ENCODE measurements at places on chromosomes 13 and 19. TPM values are rescaled to one million over a fixed set of nuclear protein-coding genes. Genes with fewer than 3 reads are reported as not detected.

DNA sequence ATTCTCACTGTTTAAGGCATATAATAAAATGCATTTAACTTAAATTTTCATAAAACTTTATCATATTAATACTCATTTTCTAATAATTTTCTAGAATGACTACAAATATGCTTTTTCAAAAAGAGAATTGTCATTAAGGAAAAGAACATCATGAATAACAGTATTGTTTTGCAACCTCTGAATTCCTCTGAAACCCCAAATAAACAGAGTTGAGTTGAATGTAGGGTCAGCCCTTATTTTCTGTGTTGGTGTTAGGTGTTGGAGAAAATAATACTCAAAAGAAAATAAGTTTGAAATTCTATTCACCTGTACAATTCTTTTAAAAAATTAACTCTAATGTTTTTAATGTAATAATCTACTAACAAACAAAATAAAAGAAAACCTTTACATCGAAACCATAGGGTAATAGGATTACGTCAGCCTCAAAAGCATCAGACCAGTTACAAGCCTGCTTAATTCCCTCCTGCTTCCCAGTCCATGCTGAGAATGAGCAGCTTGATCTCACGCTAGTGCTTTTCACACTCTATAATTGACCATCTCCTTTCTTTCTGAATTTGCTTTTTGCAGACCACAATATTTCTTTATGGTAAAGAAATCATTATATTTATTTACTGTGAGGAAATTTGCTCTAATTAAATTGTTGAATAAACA is 160.9 kb downstream of the PCDH9 start:
- DNase-seq = no peak

DNA sequence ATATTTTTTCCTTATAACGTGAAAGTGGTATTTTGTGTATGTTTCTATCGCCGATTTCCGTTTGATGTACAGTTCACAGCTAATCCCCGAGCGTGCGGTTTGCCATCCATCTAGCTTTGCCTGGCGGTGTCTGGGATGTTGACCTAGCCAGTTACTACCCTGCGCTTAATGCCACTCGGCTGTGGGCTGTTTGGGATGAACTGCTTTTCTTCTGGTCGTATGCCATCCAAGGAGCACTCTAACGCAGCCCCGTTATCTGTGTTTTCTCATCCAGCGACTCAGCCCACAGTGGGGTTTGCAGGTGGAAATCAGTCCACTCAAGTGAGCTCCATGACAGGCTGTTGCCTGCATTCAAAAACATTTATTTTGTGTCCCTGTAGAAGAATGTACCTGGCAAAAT is 512.3 kb downstream of the MYO16 start:
- DNase-seq = no peak

DNA sequence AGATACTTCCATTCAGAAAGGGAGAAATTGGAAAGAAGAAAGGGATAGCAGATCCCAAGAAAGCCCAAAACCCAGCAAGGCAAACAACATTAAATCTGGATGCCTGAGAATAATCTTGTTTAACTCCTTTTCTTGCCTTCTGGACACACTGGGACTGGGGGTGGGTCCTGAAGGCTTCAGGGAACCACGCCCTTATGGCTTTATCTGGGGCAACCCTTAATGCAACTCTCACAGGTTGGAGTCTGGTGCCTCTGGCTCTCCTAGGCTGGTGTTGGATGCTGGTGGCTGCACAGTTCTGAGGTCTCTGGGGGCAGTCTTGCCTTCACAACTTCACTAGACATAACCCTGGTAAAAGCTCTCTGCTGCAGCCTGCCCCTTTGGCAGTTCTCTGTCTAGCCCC is 27.9 kb downstream of the PAN3 start:
- DNase-seq = no peak

DNA sequence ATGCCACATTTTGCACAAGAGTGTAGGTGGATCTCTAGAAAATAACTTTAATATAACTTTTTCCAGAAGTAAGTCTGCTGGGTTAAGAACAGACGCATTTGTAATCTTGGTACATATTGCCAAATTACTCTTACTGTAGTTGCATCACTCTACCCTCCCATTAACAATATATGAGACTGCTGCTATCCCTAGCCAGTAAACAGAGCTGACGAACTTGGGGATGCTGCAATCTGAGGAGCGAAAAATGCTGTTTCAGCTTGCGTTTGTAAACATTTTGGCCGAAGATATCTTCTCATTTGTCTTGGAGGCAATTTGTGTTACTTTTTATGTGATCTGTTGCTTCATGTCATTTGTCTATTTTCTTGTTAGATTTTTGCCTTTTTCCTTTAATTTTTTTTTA is 1482.8 kb downstream of the OLFM4 start:
- DNase-seq = no peak

DNA sequence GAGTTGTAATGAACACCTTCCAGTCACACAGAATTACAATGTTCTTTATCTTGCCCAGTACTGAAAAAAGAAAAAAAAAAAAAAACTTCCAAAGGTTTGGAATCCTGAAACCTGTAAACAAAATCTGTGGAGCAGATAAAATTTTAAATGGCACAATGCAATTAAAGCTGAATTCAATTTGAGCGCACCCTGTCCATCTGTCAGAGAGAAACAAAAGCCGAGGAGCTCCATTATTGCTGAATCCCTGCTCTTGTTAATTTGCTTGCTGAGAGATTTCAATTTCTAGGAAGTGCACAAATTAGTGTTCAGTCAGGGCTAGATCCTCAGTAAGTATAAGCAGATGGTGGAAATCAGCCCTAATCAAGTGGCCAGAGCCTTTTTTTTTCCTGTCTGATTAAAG is 65.2 kb downstream of the DACH1 start:
- DNase-seq = no peak

- DNase-seq = no peak
Observed at GRCh38 chr13:113991191-113991669, 17.4 kb upstream of the C13orf46 start.

DNA sequence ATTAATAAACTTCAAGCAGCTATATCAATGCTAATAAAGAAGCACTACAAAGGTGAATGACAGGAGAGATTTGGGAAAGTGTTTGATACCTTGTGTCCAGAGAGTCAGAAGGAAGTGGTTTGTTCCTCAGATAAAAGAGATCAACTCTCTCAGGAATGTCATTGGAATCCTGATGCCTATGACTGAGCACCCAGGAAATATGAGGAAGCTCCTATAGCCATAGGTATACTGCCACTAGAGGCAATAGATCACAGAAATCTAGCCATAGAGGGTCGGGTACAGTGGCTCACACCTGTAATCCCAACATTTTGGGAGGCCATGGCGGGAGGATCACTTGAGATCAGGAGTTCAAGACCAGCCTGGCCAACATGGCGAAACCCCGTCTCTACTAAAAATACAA is 612.6 kb downstream of the DACH1 start:
- DNase-seq = no peak

DNA sequence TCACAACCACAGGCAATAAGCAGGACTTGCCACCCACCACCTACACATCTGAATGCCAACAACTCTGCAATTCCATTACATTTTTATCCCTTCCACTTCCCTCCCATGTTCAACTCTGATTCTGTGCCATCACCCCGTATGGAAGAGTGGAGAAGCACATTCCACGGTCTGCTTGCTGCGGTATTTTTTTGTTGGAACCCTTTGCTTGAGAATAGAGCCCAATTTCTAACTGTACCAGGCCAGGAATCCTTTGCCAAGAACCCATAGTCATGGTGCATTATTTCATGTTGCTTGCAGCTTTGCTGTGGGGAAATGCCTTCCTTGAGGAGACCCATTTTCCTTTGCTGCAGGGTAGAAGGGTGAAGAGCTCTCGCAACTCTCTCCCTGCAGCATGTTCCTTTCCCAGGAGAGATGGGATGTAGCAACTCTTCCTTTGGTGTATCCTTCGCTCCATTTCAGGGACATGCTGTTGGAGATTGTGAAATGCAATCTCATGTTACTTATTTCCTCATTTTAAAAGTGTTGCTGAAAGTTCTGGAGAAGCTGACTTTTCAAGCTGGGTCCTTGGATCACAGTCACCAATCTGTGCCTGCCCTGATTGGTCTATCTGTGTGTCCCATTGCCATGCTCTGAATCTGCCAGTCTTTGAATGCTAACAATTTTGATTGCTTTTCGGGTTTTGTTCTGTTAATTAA is 69.8 kb upstream of the STARD13 start:
- no peak for DNase-seq

- DNase-seq = no peak
Observed at GRCh38 chr19:12936582-12936981, 1.8 kb upstream of the CALR start.

GRCh38 chr13:51341232-51341631 is 1.7 kb downstream of the SERPINE3 start:
- DNase-seq = no peak

DNA sequence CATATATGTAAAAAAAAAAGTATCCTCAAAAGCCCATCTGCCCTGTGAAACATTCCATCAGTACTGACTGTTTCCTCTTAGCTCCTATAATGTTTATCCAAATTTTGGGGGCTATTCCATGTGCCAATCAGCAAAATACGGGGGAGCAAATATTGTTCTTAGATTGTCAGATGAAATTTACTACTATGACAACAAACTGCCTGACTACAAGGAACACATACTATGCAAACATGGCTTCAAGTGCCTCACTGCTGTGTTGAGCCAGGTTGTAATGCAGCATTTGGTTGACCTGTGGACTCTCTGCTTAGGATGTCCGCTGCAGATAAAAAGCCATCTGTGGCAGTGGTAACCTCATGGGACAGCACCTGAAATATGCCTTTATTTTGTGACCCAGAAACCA is 98.2 kb upstream of the SCEL start:
- no peak for DNase-seq

- DNase-seq = no peak
Observed at GRCh38 chr13:104137416-104137815, 1071.2 kb upstream of the SLC10A2 start.

DNA sequence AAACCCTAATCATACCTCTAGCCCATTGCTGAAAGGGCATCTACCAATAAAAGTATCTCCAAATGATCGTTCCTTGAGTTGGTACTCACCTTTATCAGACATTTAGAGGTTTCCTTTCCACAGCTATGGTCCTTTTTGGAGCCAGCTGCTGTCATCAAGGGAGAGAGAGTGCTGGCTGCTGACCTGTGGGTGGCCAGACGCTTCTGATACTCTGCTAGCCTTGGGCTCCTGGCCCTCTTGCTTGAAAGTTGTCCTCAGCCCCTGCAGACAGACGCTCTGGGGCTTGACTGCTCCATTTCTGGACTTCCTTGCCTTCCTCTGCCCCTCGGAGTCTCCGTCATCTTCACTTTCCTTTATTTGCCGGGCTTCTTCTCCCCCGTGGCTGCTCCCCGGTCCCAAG is 499.1 kb downstream of the DIAPH3 start:
- DNase-seq = no peak

- DNase-seq = no peak
Observed at GRCh38 chr19:12052091-12052496, 667 bp downstream of the ZNF878 start.

- no peak for DNase-seq
Observed at GRCh38 chr13:19089315-19089714, 92.3 kb downstream of the TUBA3C start.

DNA sequence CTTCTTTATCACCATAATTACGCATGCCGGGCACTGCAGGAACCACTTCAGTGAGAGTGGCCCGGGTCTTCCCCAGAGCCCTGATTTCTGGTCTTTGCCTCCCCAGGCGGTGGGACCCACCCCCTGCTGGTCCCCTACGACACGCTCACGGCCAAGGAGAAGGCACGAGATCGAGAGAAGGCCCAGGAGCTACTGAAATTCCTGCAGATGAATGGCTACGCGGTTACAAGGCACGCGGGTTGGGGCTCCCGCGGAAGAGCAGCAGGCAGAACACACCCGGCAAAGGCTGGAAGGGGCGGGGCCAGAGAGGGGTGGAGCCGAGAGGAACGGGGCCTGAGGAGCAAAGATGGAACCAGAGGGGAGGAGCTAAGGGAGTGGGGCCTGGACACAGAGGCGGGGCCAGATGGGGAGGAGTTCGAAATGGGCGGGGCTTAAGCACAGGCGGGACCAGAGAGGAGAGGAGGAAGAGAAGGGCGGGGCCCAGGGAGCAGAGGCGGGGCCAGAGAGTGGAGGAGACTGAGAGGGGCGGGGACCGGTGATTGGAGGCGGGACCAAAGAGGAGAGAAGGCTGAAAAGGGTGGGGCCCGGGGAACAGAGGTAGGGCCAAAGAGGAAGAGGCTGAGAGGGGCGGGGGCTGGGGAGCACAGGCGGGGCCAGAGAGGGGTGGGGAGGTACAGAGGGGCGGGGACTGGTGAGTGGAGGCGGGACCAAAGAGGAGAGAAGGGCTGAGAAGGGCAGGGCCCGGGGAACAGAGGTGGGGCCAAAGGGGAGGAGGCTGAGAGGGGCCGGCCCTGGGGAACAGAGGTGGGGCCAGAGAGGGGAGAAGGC is 73.4 kb downstream of the RYR1 start:
- DNase-seq = no peak

- no peak for DNase-seq
Observed at GRCh38 chr19:47509973-47510372, 4.9 kb downstream of the NAPA start.

DNA sequence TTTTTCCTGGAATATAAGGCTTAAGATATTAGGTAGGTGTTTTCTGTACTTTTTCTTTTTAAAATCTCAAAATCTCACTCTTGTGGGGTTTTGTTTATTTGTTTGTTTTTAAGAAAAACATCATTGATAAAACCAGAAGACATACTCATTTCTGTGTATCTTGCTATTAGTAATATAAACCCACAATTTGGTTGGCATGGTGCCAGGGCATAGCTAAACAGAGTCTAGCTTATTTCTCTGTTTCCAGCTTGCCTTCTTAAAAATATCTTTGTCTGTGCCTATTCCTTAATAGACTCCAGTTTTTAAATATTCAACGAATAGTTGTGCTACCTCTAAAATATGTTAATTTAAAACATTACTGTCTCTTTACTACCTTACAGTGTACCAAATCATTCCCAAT is 1121.9 kb upstream of the PCDH20 start:
- no peak for DNase-seq

The ZNF8 gene
- total RNA-seq = 5.1 TPM

The LRRC8E gene
- total RNA-seq = 1.8 TPM

The ZNF534 gene
- total RNA-seq = not detected

The FXYD5 gene
- total RNA-seq = 73.4 TPM

The ZNF772 gene
- total RNA-seq = 7.6 TPM

The SIGLECL1 gene
- total RNA-seq = not detected

The NKG7 gene
- 3.7 TPM for total RNA-seq

Data from mesenteric fat pad (tissue), 1 donor.